ENCODE measurements at places on chromosomes 16 and 17. TPM values are rescaled to one million over a fixed set of nuclear protein-coding genes. Genes with fewer than 3 reads are reported as not detected.

FBXW10 gene
- 0.38 TPM for total RNA-seq

AIPL1 gene
- 335 TPM for total RNA-seq

USP22 gene
- total RNA-seq, result 380 TPM

IGSF6 gene
- 0.99 TPM for total RNA-seq

ELMO3 gene
- 1.4 TPM for total RNA-seq
